ENCODE measurements at places on chromosomes 16 and 17. TPM values are rescaled to one million over a fixed set of nuclear protein-coding genes. Genes with fewer than 3 reads are reported as not detected.

Gene CDH3
- total RNA-seq = 2.2 TPM

Gene KRT31
- not detected for total RNA-seq

Gene FNDC8
- total RNA-seq = not detected

Gene CORO6
- 7.4 TPM for total RNA-seq

Gene SHISA9
- total RNA-seq = not detected

Gene WRAP53
- total RNA-seq = 5.2 TPM

Gene SOX8
- total RNA-seq = not detected

Gene KRTAP2-3
- total RNA-seq = 0.32 TPM

Gene P2RX5
- 0.32 TPM for total RNA-seq

Gene QPRT
- 123 TPM for total RNA-seq

Gene OGFOD1
- 65.6 TPM for total RNA-seq

- no peak for DNase-seq
These were observed 10.7 kb downstream of the HPR start for GRCh38 chr16:72073560-72074230.

GRCh38 chr17:73693071-73693470 lies 48.8 kb upstream of the SDK2 start:
- DNase-seq = no peak

DNA sequence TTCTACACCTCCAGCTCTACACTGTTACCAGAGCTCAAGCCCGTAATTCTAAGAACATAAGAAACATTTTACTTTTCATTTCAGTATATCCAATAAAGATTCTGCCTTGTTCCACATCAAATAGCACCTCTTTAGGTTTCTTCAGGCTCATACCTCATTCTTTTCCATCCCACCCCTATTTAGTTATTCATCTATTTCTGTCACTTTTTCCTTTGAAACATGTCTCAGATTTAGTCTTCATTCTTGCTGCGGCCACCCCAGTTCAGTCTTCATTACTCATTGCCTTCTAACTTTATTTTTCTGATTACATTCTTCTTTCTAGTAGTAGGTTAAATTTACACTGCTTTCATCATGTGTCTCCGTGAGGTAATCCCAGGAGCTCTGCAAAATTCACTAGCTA lies 33.5 kb downstream of the PPM1E start:
- DNase-seq = no peak

DNA sequence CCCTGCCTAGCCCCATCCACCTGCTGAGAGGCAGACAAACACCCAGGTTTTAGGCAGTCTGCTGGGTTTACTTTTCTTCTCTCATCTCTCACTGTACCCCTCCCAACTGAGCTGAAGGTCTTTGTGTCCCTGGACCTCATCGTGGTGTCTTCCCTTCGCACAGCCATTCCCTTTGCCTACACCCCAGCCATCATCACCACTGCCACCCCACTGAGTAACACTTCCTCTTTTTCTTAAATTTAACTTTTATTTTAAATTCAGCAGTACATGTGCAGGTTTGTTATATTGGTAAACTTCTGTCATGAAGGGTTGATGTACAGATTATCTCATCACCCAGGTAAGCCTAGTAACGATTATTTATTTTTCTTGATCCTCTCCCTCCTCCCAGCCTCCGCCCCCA lies 188.3 kb upstream of the MON1B start:
- DNase-seq = no peak

- DNase-seq = no peak
These were observed 11.4 kb upstream of the RHBDF2 start for GRCh38 chr17:76512366-76513305.

- peak; percentile 71 for DNase-seq
These were observed 16.9 kb downstream of the SYNRG start for GRCh38 chr17:37592291-37592690.

DNA sequence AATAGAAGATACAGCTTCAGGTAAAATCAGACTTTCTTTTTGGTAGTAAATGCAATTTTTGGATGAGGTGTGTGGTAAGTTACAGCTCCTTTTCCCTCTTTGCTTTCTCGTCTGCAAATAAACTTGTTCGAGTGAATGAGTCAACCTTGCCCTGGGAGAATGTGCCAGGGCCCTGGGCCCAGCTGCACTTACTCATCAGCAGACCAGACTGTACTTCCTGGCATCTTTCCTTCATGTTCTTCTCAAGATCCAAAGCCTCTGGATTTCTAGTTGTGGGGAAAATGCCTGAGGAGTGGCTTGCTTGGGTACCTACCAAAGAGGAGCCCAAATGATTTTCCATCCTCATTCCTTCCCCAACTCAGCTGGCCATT lies 5.4 kb upstream of the G6PC1 start:
- peak; percentile 48 for DNase-seq

DNA sequence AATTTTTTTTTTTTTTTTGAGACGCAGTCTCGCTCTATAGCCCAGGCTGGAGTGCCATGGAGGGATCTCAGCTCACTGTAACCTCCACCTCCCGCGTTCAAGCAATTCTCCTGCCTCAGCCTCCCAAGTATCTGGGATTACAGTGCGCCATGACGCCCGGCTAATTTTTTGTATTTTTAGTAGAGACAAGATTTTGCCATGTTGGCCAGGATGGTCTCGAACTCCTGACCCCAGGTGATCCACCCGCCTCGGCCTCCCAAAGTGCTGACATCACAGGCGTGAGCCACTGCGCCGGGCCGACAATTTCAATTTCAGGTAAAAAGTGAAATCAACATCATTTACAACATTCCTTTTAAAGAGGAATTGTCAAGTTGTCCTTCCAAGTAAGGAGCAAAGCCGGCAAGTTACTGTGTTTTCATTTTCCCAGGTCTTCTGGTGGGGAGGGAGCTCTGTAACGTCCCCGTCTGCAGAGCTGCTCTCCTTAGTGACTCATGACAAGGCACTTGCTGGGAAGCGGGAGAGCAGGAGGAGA lies 873 bp downstream of the NPLOC4 start:
- no peak for DNase-seq

DNA sequence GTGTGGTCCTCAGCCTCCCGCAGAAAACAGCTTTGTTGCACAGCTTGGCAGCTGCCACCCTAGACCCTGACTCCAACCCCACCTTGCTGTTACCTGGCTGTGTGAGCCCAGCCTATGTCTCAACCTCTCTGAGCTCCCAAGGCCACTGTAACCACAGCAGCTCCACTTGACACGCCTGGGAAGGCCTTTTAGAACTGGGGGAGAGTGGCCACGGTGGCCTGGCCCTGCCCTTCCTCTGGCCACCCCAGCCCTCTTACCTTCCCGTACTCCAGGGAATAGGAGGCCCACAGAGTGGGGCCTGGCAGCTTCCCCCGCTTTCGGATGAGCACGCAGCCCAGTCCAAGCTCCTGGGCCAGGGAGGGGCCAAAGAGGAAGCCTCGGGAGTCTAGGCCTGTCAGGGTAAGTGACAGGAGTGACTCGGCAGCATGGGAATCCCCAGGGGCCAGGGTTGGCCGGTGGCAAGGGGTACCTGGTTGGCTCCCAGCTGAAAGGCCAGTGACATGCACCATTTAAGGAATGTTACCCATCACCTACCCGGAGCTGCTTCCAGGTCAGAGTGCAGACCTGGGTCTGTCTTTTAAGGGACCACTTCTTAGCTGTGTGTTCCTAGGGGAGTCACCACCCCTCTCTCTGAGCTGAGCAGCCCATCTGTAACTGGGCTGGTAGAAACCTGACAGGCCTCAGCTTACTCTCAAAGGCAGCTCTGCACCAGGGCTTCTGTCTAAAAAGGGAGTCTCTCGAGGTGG lies 1.4 kb downstream of the APRT start:
- no peak for DNase-seq

DNA sequence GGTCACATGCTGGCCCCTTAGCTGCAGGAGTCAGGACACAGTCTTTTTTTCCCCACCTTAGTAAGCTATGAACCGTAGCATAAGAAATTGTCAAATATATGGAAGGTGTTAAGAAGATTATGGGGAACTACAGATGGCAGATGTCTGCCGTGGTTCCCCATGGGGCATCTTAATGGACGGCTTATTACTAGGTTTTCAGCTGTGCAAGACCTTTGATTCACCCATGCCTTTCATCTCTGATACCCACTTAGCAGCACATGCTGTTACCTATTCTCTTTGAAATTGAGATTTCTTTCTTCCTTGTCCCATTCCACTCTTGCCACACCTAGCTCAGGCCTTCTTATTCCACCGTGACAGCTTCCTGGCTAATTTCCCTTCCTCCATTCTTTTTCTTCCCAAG lies 70.7 kb downstream of the RPTOR start:
- DNase-seq = no peak

DNA sequence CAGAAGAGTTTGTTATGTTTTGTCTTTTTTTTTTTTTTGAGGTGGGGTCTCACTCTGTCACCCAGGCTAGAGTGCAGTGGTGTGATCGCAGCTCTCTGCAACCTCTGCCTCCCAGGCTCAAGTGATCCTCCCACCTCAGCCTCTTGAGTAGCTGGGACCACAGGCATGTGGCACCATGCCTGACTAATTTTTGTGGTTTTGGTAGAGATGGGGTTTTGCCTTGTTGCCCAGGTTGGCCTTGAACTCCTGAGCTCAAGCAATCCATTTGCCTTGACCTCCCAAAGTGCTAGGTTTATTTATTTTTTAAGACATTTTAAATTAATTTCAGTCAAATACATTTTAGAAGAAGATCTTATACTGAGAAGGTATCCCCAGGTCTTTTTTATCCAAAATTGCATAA lies 366.7 kb downstream of the KCNJ2 start:
- DNase-seq = no peak

GRCh38 chr17:40902498-40902897 lies 17.5 kb upstream of the KRT20 start:
- no peak for DNase-seq

- no peak for DNase-seq
These were observed 313.0 kb upstream of the GOT2 start for GRCh38 chr16:59047114-59047513.

- DNase-seq = peak; percentile 19
These were observed 36.7 kb upstream of the ERCC4 start for GRCh38 chr16:13883276-13883675.

DNA sequence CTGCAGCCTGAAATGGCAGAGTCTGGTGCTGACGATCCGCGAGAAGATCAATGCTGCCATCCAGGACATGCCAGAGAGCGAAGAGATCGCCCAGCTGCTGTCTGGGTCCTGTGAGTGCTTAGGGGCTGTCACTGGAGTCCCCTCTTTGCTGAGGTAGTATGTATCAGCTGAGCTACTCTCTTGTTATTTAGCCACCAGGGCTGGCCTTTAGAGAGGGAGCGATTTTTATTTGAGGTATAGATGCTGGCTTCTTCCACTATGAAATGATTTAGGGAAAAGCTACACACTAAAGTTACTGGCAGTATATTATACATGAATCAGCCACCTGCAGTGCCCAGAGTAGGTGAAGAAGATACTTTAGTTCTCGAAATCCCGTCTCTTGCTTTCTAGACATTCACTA lies 2.6 kb downstream of the CDK5RAP3 start:
- DNase-seq = no peak

GRCh38 chr17:50406578-50406977 lies 9.3 kb upstream of the LRRC59 start:
- DNase-seq = no peak

GRCh38 chr17:7732981-7733539 lies 15.5 kb downstream of the DNAH2 start:
- DNase-seq = no peak

- no peak for DNase-seq
These were observed 931 bp upstream of the WIPF2 start for GRCh38 chr17:40218006-40218739.

GRCh38 chr16:30052671-30053372 lies 12.7 kb upstream of the ALDOA start:
- DNase-seq = peak; percentile 90

GRCh38 chr16:20089246-20089965 lies 15.7 kb upstream of the GPR139 start:
- no peak for DNase-seq

GRCh38 chr17:67246653-67247415 lies 1.8 kb upstream of the HELZ start:
- DNase-seq = peak; percentile 50

- DNase-seq = peak; percentile 89
These were observed 35.8 kb upstream of the SNN start for GRCh38 chr16:11632455-11632939.

GRCh38 chr17:78390241-78391050 lies 12.0 kb downstream of the PGS1 start:
- peak; percentile 99 for DNase-seq

DNA sequence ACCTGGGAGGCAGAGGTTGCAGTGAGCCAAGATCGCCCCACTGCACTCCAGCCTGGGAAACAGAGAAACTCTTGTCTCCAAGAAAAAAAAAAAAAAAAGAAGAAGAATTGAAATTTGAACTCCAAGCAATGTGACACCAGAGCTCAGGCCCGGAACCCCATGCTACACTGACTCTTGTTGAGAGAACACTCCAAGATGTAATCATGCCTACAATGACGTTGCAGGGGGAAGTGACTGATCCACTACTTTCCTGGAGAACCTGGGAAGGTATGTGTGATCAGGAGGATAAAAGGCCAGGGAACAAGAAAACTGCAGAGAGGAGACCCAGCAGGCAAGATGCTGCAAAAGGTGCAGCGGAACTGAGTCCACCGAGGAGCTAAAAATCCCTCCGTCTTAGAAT lies 57.9 kb downstream of the ADCY9 start:
- no peak for DNase-seq

GRCh38 chr17:79024901-79025737 lies 1.1 kb downstream of the C1QTNF1 start:
- peak; percentile 46 for DNase-seq

- no peak for DNase-seq
These were observed 4.5 kb downstream of the KRT9 start for GRCh38 chr17:41567317-41567716.

GRCh38 chr17:55606488-55606815 lies 95.2 kb upstream of the SMIM36 start:
- DNase-seq = peak; percentile 53

DNA sequence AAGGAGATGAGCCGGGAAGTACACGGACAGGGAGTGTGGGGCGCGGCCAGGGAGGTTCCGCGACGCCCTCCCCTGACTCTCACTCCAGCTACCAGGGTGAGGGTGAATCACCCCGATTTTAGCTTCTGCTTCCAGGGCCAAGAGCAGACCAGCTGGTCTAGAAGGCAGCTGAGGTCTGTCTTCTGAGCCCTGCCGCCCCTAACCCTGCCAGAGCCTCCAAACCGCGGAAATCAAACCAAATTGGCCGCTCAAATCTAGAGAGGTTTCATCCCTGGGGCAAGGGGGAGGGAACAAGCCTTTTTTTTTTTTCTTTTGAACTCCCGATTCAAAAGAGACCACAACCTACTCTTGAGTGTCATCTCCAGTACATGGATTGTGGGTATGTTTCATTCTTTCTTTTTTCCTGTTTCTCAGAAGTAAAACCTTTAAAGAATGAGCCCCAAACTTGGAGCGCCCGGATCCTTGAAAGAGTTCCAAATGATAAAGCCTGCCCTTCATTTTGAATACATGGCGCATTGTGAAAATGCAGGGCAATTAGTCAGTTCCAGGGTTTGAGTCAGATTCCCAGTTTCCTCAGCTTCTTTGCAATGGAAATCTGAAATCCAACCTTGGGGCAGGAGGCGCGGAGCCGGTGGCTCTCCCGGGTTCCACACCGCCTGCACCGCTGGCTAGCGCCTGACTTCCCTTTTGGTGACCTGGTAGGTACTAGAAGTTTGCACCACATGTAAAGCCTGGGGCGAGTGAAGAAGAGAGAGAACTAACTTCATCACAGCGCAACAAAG lies 16.5 kb upstream of the ZFHX3 start:
- DNase-seq = peak; percentile 55

Data from fibroblast of villous mesenchyme (primary cell).